Mesenchymal stem cell (in vitro differentiated cells and primary cell): ENCODE measurements at places on chromosomes 5 and 9.

- no peak for DNase-seq
Measured at GRCh38 chr5:32058997-32059396, 115.1 kb downstream of the GOLPH3 start.

DNA sequence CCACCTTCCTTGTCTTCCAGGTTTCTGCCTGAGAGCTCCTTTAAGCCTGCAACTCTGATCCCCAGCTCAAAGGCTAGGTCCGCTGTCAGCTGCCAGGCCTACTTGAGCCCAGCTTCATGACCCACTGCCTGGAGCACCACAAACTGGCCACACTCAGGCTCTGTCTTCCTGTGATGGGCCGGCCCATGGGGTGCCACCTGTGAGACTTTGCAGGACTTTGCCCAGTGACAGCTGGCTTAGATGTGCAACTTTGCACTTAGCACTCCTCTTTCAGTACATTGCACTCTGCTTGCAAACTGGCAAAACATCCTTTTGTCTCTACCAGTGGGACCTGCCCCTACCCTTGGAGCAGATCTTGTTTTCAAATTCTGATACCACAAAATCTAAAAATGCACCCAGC, 311.5 kb upstream of the PDE4D start:
- DNase-seq = no peak

DNA sequence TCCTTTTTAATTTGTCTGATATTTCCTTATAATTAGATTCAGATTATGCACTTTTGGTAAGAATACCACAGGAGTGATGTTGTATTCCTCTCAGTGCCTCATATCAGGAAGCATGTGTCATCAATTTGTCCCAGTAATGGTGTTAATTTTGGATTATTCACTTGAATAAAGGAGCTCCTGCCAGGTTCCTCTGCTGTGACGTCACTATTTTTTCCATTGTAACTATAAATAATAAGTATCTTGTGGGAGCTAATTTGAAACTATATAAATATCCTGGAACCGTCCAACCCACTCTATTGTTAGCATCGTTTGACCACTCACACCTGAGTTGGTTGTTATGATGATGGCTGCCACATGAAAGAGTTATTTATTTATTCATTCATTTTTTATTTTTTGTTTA, 107.9 kb downstream of the INVS start:
- no peak for DNase-seq

- DNase-seq = no peak
Measured at GRCh38 chr5:9691261-9691660, 61.1 kb upstream of the TAS2R1 start.

DNA sequence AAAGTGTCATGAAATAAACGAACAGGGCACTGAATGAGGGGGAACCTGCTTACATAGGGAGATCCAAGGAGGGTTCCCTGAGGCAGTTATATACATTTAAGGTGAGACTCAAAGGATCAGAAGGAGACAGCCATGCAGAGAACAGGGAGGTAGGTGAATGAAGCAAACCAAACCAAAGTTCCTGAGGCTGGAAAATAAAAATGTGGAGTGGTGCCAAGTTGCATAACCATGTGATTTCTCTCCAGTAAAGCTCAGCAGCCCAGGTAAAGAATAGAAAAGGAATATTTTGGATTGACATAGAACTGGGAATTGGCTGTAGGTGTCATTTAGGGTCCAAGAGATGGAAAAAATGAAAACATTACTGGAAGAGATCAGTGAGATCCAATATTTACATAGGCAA, 110.7 kb downstream of the CAAP1 start:
- DNase-seq = no peak

GRCh38 chr5:69444127-69444754, 29.3 kb downstream of the MARVELD2 start:
- DNase-seq = no peak

GRCh38 chr5:131545845-131546244, 89.2 kb downstream of the RAPGEF6 start:
- DNase-seq = peak; percentile 28

DNA sequence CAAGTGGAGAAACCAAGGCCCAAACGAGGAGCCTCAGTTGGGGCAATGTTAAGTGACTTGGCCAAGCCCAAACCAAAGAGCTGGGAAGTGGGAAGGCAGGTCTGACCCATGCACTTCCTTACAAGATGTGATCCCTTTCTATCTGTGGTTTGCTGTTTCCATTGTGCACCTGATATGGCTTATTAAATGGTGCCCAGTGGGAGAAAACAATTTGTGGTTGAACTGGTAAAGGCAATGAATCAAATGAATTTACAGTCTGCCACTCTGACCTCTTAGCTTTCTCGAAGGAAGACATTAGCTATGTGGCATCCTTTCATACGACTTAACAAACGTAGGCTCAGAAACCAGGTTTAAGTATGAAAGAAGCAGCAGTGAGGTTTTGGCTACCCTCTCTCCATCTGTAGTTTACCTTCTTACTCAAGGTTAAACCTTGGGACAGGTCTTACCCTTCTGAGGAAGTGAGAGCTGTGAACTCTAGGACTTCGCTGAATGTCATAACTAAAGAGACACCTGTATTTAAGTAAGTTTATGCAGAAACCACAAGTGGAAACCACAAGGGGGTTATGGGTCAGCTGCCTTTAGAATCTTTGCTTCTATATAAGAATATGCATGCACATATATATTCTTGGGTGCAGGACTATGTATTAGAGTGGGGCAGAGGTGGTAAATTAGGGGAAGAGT, 100.5 kb upstream of the SPATA31D4 start:
- DNase-seq = no peak

- DNase-seq = no peak
Measured at GRCh38 chr5:120982351-120982750, 518.3 kb downstream of the PRR16 start.

GRCh38 chr5:126814721-126815404, 37.9 kb downstream of the LMNB1 start:
- DNase-seq = peak; percentile 39

DNA sequence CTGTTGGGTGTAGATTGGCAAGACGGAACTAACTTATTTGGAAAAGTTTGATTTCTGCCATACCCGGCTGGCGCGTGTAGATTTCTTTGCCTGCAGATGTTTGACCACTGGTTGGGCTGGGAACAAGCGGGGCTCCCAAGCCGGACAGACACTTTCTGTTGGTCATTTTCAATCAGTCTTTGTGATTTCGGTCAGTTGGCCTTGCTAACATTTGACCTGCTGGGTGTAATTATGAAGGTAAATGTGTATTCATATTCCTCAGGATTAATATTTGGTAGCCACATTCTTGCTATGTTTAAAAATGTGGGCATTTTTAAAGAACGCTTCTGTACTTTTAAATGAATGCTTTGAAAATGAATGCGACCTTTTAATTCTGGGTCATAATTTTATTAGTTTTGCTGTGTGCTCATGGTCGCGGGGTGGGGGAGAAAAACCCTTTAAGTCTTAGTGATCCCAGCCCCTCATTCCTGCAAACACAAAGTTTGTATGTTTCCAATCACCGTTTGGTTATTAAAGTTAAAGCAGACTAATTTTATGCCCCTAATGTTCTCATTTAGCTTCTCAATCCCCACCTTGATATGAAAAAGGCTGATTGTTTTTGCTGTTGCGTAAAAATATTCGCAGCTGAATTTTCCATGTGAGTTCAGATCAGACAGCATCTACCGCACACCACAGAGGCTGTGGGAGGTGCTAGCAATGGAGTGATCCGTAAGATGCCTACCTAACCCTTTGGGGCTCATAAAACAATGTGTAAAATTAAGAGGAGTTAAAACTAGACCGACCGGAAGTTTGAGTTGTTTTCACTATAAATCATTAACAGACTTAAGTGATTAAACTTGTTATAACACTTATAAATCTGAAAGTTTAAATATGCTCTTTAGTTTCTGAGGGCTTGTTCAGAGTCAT, 1.5 kb downstream of the RASGRF2 start:
- peak; percentile 65 for DNase-seq

GRCh38 chr5:172573120-172573882, 67.8 kb upstream of the NEURL1B start:
- no peak for DNase-seq

- no peak for DNase-seq
Measured at GRCh38 chr5:156552855-156553358, 225.9 kb downstream of the SGCD start.

GRCh38 chr5:178431782-178432165, 158.4 kb downstream of the COL23A1 start:
- peak; percentile 2 for DNase-seq

DNA sequence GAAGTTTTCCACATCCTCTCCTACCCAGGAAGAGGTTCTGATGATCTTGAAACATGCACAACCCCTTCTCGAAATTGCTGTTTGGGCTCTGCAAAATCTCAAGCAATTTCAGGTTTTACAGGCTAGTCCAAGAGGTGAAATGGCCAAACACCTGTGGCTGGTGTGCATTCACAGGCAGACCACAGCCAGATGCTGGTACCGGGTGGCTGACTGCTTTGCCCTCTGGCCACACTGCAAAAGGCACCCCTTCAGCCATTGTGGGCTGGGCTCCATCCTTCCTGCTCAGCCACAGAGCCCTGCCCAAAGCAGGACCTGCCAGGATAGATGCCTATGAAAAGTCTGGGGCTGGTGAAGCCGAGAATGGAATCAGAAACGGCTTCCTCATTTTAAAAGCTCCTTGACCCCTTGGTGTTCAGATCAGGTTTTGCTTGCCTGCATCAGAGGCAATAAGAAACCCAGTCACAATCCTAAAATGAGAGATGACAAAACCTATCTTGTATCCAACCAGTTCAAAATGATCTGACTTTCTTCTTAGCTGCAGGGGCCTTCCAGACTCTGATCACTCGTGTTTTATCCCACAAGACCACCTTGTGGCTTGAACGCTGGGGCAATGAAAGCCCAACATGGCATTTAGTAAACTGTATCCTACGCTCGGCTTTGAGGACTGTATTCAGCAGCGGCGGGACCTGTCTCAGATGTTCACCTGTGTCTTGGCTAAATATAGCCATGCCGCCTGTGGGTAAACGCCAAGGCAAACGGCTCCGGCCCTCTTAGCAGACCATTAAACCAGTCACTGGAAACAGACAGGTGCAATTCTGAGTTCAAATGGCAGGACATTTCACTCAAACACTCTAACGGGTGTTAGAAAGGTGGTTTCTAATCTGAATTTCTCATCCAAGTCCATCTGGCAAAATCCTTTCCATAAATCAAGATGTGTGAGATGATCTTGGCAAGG, 49.6 kb downstream of the EPB41L4B start:
- DNase-seq = no peak

DNA sequence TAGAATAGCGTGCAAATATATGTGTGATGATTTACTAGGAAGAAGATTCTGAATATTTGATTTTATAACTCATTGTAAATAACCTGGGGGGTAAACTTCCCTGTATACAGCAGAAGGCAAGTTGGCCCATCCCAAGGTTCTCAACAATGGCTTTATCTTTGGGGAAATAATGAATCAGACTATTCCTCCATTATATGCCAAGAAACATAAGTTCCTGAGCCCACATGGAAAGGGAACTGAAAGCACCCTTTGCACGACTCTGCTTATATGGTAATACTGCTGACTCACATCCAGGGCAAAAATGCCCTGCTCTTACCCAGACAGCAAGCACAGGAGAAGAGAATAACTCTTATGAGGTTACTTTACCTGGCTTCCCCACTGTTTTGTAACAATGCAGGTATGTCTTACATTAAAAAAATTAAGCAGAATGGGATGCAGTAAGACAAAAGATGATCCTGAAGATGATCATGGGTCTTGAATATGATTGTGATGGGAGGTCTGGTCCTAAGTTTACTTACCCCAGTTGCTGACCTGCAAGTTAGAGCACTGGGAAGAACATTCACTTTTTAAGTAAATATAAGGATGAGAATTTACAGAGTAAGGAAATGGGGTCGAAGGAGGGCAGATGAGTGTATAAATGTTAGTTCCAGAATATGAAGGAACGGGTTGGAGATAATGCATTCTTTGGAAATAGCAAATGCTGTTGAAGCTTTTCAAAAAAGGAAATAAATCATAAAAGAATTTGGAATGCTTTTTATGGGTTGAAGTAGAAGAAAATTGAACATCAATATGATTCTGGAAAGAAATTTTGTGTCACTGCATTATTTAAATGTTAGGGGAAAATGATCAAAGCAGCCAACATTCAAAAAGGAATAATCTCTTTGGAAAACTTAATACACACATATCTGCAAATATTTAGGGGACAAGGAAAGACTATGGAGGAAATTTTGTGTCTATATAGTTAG, 428.4 kb upstream of the MPDZ start:
- peak; percentile 75 for DNase-seq

- no peak for DNase-seq
Measured at GRCh38 chr9:132011896-132012295, 67.8 kb downstream of the MED27 start.

DNA sequence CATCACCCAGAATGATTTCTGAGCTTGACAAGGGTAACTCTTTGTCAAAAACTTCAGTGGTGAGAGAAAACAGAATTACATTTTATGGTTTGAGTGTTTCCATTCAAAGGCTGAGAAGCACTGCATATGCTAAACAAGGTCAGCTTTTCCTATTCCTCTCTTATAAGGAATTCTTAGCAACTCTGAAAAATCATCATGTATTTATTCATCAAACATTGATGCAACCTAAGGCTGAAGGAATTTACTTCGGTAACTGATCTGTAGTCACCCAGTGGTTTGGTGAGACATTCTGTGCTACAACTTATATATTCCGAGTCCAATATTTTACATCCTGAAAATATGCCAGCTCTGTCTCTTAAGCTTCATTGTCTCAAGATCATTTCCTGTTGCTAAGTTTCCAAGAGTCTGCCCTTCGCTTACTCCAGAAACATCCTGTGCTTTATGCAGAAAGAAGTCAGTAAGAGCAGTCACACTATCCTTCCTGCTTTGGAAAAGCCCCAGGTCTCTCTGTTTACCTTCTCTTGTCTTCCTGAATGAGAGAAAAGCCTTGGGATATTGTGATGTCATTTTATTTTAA, 176.6 kb upstream of the TBCA start:
- no peak for DNase-seq

GRCh38 chr9:3479514-3480352, 46.1 kb downstream of the RFX3 start:
- no peak for DNase-seq

DNA sequence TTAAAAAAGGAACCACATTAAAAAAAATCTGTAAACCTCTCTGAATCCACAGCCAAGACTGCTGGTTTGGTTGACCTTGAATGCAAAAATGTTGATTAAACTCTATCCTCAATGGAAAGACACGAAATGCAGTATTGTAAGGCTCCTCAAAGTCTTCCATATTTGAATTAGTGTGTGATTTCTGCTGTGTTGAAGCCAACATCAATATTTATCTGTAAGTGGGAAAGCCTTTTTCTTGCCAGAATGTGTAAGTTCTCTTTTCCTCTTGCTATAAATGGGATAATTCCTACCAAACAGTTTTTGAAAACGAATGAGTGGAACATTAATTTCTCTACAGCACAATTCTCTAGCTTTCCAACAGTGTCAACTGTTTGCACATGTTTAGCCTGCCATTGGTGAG, 422.1 kb upstream of the TNC start:
- no peak for DNase-seq

DNA sequence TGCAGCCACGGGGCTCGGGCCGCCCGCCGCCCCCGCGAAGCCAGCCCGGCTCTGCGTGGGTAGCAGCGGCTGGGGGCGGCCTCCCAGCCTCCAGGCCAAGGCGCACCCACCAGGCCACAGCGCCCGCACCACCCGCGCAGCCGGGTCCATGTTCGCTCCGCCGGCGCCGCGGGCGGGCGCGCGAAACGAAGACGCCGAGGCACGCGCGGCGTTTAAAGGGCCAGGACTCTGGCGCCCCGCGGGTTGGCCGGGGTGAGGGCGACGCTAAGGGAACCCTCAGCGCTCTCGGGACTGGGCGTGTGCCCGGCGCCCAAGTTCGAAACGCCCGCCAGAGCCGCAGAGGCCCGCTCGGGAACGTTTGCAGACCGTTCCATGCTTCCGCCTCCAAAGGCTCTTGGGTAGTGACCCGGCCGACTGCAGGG, at the start of gene PTGES2:
PTGES2 (minus strand) TSS at position 162 of the 422 bp plus-strand sequence; CDS start at position 150, 12 bp downstream.
- DNase-seq = peak; percentile 91

GRCh38 chr5:54017580-54017979, 292.8 kb downstream of the ARL15 start:
- no peak for DNase-seq
